ENCODE measurements at places on chromosomes 3 and 15.

- DNase-seq = no peak
Observed at GRCh38 chr15:78620021-78620526, 722 bp downstream of the CHRNA3 start.

DNA sequence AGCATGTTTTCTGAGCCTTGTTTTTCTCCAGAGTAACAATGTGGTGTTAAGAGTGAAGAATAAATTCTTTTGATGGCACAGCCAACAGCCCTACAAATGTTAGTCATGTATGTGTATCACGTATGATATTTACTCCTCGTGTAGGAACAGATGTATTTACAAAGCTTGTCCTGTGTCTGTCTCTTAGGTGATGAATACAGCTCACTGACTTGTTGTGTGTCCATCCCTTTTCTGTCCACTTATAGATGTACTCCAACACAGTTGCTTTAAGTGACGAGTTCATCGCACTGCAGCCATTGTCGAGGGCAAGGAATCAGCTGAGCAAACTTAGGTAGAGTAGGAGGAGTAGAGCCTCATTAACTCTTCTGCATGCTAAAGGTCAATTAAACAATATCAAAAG lies 78.1 kb downstream of the DCUN1D1 start:
- DNase-seq = no peak

DNA sequence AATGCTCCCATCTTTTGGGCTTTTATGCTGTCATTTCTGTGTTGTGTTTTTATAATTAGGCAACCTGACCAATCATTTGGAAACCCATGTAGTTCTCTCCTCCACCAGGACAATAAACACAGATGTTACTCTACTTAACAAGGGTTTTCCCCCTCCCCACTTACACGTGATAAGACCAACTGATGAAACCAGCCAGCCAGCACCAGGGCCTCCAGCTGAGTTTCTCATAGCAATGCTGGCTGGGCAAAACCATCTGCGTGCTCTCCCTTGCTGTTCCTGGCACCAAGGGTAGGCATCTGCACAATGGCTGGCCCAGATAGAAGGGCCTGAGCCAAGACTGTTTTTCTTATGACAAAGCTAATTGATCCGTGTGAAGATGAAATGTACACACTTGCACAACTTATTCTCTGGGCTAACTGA lies 310.4 kb downstream of the PLCL2 start:
- no peak for DNase-seq

DNA sequence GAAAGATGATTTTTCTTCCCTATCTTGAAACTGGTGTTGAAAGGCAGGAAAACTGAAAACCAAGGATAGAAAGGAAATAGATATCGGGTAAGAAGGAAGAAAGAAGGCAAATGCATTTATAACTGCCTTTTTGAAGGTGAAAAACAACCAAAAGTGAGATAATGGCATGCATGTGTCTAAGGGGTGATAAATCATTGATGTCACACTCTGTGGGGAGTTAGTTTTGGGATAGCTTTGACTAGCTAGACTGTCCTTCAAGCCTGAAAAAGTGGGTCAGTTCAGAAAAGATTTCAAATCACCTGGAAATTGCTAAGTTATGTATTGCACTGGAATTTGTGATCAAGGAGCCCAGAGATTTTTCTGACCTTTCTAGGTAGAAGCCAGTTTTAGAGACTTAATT lies 142.2 kb upstream of the UMPS start:
- DNase-seq = no peak

DNA sequence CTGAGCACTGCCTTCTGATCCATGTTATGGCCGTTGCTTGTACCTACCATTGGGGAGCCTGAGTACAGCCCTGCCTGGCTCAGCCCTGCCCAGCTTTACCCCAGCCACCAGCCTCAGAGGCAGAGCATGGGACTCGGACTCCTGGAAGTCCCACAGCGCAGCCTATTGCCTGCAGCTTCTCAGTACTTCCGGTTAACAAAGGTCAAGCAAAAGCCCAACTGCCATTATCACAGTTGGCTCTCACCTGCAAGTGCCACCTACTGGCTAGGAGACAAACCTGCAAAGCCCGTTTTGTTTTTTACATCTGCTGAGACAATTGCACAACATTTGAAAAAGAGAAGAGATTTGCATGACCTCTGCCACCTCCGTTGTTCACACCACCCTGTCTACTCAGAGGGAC lies 1081.7 kb downstream of the NAALADL2 start:
- DNase-seq = no peak
